Myometrial cell (primary cell): ENCODE measurements at places on chromosomes 2 and 18. TPM values are rescaled to one million over a fixed set of nuclear protein-coding genes. Genes with fewer than 3 reads are reported as not detected.

Gene SCN3A
- not detected in 2 replicates for total RNA-seq

Gene PDE1A
- 7.4 and 11.2 TPM in 2 replicates for total RNA-seq

Gene RNF25
- 21.9 and 30.7 TPM in 2 replicates for total RNA-seq

Gene UGT1A4
- total RNA-seq: not detected in 2 replicates

Gene FMNL2
- total RNA-seq: 12.7 and 12.9 TPM in 2 replicates

Gene KCNG2
- 1.2 and 3.0 TPM in 2 replicates for total RNA-seq

Gene TUBA3D
- total RNA-seq: 0.53 and 0.58 TPM in 2 replicates

Gene TUBB6
- 878 and 1,411 TPM in 2 replicates for total RNA-seq

Gene ATP5F1A
- total RNA-seq: 768 and 824 TPM in 2 replicates

Gene MSH6
- 29.1 and 30.0 TPM in 2 replicates for total RNA-seq

Gene TRIM54
- under 0.01 TPM in 1 of 2 replicates, not detected in the other for total RNA-seq

Gene SPDYA
- under 0.01 and 0.18 TPM in 2 replicates for total RNA-seq
